NCI-H1105 treated with DMSO at 0.1 percent for 48 hours (cell line): ENCODE measurements at places on chromosomes 2 and 18.
A peak's percentile ranks its signal among the peaks of the same experiment; 100 is the strongest.

DNA sequence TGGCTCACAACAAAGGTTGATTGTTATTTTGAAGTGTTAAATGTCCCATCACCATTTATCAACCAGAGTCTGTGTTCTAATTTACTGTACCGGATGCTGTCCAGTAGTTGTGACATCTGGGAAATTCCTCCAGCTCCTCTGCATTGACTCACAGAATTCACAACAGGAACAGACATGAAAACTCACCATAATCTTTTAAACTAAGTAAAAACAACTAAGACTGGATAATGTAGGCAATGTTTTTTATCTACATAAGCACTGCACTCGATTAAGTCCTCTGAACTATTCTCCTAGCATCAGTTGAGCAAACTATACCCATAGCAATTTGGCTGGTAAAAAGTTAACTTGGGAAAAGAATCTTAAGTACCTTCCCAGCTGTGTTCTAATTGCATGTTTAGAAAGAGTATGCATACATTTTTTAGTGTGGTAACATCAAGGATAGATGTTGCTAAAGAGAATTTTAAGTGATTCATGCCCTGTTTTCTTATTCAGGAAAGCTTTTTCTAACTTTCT lies 42.9 kb upstream of the MYO1B start:
- no peak for DNase-seq

GRCh38 chr2:3952866-3953516 lies 249.6 kb downstream of the DCDC2C start:
- no peak for DNase-seq

DNA sequence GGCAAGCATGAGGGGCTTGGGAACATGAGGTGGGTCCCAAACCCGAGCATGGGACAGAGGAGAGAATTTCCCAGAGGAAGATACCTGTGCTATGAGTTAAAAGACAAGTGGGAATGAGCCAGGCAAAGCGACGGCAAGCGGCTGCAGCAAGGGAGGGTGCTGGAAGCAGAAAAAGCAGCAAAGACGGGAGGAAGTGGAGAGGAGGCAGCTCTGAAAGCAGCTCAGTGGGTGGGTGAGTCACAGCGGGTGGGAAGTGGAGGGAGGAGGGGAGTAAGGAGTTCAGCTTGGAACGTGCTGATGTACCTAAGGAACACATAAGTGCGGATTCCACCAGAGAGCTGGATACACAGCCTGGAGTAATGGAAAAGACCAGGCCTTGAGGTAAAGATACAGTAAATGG lies 41.4 kb downstream of the THUMPD2 start:
- DNase-seq: no peak

DNA sequence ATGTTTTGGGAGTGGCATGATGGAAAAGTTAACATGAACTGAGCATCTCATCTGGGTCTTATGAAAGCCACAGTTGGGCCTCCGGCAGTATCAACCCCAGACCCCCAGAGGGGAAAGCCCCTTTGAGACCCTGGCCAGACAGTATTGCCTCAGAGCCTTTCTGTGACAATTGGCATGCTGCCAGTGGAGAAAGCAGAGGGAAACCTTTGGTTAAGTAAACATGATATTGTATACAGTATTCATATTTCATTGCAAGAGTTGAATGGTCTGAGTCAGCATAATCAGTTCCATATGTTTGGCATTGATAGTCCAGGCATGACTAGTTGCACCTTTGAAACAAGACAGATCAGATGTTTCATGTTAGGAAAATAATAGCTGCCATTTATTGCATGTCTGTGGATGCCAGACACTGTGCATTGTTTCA lies 20.0 kb downstream of the MERTK start:
- peak; percentile 5 for DNase-seq

DNA sequence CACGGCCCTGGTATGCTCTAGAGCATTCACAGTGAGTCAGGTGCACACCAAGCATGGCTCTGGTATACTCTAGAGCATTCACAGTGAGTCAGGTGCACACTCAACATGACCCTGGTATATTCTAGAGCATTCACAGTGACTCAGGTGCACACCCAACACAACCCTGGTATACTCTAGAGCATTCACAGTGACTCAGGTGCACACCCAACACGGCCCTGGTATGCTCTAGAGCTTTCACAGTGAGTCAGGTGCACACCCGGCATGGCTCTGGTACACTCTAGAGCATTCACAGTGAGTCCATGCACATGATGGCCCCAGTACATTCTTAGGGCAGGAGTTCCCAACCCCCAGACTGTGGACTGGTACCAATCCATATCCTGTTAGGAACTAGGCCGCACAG lies 158.1 kb downstream of the EIPR1 start:
- no peak for DNase-seq

GRCh38 chr2:55364189-55365055 lies 55.2 kb downstream of the CCDC88A start:
- DNase-seq: no peak

GRCh38 chr2:196314780-196315179 lies 143.4 kb upstream of the STK17B start:
- no peak for DNase-seq

DNA sequence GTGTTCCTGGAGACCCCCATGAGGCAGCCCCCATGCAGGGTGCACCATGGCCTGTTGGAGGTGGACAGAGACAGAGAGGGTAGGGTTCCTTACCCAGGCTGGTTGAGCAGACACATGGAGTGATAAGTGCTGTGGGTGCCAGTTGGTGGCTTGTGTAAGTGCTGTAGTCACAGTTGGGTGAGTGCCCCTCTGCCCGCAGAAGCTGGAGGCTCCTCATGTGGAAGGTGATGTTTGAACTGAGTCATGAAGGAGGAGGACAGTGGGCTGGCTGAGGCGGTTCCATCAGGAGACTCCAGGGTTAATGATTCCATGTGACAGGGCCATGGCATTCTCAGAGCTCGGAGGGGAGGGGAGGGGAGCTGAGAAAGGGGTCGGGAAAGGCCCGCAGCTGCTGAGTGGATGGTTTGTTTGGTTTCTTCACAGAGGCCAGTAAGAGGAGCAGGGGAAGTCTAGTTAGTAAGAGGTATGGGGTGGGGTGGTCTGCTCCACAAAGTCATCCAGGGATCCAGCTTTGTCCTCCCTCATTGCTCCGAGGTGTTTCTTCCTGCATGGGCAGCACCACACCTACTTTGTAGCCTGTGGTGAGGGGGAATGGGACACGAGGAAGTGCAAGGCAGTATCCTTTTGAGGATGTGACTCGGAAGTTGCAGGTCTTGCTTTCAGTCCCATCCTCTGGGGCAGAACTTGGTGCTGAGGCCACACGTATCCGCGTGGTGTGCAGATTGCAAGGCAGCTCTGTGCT lies 13.6 kb downstream of the IMPA2 start:
- no peak for DNase-seq

GRCh38 chr2:197340591-197340990 lies 30.0 kb upstream of the ANKRD44 start:
- no peak for DNase-seq

DNA sequence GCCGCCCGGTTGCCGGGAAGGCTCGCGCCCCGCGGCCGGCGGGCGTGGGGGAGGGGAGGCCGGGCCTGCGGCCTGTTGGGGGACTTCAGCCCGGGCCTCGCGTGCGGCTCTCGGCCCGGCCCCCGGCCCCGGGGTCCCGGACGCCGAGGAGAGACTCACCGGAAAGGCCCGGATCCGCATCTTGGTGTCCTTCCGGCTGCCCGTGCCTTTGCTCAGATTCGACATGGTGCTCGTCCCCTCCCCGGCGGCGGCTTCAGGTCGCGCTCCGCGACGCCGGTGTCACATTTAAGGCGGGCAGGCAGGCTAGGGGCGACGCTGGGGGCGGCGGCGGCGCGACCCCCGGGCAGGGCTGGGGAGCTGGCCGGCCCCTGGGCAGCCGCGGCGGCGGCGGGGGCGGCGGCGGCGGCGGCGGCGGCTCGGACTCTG lies 365 bp downstream of the CUL3 start:
- no peak for DNase-seq

DNA sequence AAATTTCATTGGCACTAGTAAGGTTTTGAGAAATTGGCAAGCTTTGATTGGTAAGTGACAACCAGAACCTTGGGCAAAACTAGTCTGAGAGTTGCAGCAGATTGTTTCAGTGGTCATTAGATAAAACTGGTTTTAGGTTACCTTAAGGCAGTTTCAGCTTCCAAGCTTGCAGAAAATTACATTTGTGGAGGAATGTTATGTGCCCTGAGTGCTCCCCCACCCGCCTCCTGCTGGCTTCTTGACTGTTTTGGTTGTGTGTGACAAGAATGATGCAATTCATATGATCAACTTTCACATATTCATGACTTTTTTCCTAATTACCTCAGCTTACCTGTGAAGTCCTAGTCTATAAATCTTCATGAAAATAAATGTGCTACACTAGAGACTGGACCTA lies 599.5 kb upstream of the ZNF804A start:
- DNase-seq: no peak

GRCh38 chr18:60452421-60452820 lies 79.8 kb upstream of the MC4R start:
- DNase-seq: no peak

DNA sequence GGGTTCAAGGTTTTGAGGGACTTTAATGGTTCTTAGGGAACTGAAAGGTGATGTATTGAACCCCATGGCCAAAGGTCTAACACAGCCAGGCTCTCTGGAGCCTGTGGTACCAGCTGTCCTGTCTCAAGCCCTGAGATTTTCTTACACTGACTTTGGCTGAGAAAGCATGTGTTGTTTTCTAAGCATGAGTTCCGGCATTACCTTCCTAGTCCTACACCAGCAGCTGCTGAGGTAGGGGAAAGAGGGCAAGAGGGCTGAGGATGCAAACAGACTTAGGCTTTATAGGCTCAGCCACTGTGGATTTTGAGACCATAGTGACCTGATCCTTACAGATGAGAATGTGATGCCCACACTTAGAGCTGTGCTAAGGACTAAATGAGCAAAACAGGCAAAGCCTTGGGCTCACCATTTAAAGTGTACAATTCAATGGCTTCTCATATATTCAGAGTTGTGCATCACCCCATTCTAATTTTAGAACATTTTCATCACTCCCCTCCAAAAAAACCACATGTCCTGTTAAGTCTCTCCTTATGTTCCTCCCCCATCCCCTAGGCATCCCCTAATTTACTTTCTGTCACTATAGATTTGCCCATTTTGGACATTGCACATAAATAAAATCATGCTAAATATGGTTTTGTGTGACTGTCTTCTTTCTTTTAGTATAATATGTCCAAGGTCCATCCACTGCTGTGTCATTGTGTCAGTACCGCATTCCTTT lies 99.7 kb upstream of the OTOS start:
- DNase-seq: no peak

GRCh38 chr2:230935130-230935430 lies 10.0 kb upstream of the GPR55 start:
- no peak for DNase-seq

DNA sequence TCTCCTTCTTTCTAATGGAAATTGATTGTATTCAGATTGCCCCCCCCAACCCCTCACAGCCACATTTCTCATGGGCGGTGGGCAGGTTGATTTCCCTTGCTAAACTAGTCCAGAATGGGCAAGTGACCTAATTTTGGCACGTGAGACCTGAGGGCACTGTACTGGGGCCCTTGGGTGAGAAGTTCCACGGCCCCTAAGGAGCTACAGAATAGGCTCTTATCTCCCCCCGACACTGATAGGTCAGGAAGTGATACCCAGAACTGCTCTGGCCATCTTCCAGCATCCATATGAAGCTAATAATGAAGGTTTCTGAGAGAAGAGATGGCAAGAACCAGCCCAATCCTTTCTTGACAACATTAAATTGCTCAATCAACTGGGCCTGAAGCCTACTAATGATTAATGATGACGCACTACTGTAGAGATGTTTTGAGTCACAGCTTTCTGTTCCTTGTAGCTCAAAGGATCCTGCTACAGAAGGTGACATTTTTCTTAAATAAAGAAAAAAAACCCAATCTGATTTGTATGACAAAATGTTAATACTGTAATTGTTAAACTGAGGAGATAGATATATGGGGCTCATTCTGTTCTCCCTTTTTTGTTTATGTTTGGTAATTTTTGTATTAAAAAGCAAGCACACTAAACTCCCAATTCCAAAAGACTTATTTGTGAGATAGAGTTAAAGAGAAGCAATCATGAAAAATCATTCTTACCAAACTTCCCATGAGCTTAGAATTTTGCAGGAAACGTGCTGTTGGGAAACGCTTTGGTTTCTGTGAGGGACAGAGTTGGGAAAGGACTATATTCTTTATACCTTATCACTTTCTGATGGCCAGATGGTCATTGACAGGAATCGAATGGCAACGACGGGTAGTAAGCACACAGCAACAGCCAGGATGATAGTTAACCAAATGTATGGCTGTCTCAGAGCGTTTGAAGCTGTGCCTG lies 28.2 kb upstream of the NARS1 start:
- DNase-seq: no peak

GRCh38 chr2:129778584-129778877 lies 200.9 kb upstream of the RAB6C start:
- no peak for DNase-seq

DNA sequence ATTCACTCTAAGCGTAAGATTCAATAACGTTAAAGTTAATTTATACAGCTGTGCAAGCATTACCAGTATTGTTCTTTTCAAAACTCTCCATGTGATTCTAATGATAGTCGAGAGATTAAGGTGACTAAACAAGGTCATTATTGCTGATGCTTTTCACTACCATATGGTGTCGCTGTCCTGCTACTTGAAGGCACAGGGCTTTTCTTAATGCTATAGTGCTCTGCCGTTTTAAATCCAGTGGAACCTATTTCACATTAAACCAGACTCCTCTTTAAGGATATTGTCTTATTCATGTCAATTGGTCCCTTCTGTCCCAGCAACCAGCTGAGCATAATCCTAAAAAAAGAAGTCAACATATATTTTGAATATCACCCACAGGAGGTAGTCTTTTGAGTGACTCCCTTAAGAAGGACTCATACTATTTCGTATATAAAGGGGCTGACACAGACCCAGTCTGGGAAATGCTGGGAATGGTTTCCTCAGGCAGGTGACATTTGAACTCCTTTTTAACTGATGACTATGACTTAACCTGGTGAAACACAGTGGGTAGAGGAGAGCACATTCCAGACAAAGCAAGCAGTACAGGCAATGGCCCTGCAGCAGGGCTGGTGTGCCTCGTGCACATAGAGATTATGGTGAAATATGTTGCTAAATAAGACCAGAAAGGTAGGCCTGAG lies 53.9 kb upstream of the CYTIP start:
- DNase-seq: peak; percentile 48

DNA sequence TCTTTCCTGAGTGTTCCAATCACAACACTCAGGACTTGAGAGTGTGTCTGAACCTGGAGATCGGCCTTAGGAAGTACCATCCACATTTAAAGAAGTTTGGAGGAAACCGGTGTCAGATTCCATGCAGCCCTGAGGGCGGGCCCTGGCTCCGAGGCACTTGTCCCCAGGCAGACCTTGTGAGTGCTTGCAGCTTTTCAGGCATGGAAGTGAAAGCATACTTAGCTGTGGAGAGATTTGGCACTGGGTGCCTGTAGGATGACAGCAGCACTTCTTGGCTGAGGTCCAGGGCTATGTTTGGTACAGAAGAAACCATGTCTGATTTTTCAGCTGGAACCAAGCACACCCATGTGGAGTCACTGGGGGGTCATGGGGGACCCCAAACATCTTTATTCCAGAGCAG lies 230.8 kb downstream of the SEPTIN10 start:
- peak; percentile 83 for DNase-seq

GRCh38 chr18:35526495-35527059 lies 28.8 kb upstream of the INO80C start:
- no peak for DNase-seq
